ENCODE measurements at places on chromosomes 7 and 10. TPM values are rescaled to one million over a fixed set of nuclear protein-coding genes. Genes with fewer than 3 reads are reported as not detected.
A peak's percentile ranks its signal among the peaks of the same experiment; 100 is the strongest.

CALCR gene
- 0.24 TPM for total RNA-seq

NFE2L3 gene
- total RNA-seq: 4.8 TPM

EPDR1 gene
- total RNA-seq: 66.0 TPM

DPYSL4 gene
- 2.1 TPM for total RNA-seq

ABCA13 gene
- 2.2 TPM for total RNA-seq

PRLHR gene
- total RNA-seq: not detected

TWIST1 gene
- total RNA-seq: not detected

CFAP70 gene
- total RNA-seq: 11.3 TPM

CRTAC1 gene
- 123 TPM for total RNA-seq

BTBD16 gene
- 0.62 TPM for total RNA-seq

KLLN gene
- total RNA-seq: 0.71 TPM

DNA sequence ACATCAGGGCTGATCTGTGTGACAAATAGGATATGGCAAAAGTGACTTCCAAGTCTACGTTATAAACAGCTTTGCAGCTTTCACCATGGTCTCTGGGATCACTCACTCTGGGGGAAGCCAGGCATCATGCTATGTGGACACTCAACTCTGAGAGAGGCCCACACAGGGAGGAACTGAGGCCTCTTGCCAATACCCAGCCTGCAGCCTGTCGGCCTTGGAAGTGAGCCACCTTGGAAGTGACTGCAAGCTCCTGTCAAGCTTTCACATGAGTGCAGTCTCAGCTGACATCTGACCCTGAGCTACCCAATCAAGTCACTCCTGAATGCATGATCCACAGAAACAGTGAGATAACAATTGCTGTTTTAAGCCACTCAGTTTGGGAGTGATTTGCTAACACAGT is 56.5 kb downstream of the MMRN2 start:
- H3K4me1 ChIP-seq: peaks cover 4% of the 10 kb centered on the region
- peaks cover 11% of the 10 kb centered on the region for H3K36me3 ChIP-seq
- no peaks in the 10 kb centered on the region for H3K27me3 ChIP-seq
- no peak overlapping the region for H3K27ac ChIP-seq
- H3K4me3 ChIP-seq: no peak overlapping the region
- DNase-seq: peak; percentile 62

- peaks cover 6% of the 10 kb centered on the region for H3K4me1 ChIP-seq
- no peak for DNase-seq
- no peaks in the 10 kb centered on the region for H3K27me3 ChIP-seq
- no peaks in the 10 kb centered on the region for H3K36me3 ChIP-seq
- no peak overlapping the region for H3K4me3 ChIP-seq
- no peak overlapping the region for H3K27ac ChIP-seq
These were observed 3.8 kb downstream of the TMEM72 start for GRCh38 chr10:44914891-44915290.

DNA sequence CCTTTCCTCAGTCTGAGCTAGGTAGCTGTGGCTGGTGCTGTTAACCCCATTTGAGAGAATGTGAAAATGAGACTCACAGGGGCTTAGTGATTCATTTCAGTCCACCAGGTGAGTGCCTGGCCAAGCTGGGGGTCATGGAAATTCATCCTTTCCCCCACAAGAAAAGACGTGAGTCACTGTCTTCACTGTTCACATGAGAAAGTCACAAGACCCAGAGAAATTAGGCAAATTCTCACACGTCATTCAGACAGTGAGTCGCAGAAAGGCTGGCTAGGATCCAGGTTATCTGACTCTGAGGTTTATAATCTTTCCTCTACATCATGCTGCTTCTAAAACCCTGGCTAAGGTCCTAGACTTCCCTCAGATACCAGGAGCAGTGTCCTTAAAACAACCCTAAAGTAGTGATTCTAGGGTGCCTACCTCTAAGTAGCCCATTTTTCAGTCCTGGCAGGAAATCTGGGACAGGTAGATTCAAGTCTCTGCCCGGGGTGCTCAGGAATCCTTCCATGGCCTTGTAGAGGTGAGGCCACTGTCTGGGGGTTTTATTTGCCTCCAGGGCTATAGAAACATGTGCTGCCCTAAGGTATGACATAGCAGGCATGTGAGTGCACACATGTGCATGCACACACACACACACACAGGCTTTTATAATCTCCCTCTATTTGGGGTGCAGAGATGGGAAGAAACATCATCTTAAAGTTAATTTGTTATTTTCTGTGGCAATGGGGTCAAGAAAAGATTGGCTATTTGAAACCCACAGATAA is 427.9 kb upstream of the CELF2 start:
- no peaks in the 10 kb centered on the region for H3K4me1 ChIP-seq
- H3K27ac ChIP-seq: no peak overlapping the region
- H3K36me3 ChIP-seq: no peaks in the 10 kb centered on the region
- no peak for DNase-seq
- H3K4me3 ChIP-seq: no peak overlapping the region
- H3K27me3 ChIP-seq: no peaks in the 10 kb centered on the region

DNA sequence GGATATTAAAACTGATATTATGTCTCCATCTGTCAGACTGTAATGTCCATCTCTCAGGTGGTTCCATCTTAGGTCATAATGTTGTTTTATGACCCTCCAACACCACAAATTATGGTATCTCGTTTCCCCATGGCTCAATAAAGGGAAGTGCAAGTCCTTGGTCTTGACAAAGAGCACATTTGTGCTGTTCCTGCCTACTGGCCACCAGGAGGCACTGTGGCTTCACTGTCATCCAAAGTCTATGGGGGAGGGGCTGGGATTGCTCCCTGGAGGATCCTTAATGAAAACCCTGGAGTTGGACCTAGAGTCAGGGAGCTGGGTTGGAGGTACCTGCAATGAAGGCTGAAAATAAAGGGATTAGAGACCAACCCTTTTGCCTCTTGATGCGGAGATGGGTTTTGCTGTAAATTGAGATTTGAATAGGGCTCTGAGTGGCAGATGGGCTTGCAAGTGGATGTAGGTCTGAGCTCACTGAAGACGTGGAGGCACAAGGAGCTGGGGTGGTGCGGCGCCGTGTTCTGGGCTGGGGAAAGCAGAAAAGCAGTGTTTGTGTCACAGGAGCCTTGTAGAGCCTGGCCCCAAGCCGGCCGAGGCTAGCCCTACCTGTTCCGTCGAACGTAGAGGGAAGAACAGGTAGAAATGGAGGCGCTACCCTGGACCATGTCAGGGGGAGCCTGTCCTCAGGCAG is 180.5 kb upstream of the PRSS58 start:
- H3K4me3 ChIP-seq: no peak overlapping the region
- no peak overlapping the region for H3K27ac ChIP-seq
- DNase-seq: no peak
- H3K27me3 ChIP-seq: no peaks in the 10 kb centered on the region

- H3K4me3 ChIP-seq: no peak overlapping the region
- no peaks in the 10 kb centered on the region for H3K27me3 ChIP-seq
- peaks cover 25% of the 10 kb centered on the region for H3K36me3 ChIP-seq
- no peak overlapping the region for H3K27ac ChIP-seq
- no peaks in the 10 kb centered on the region for H3K4me1 ChIP-seq
These were observed 4.9 kb upstream of the UPK3B start for GRCh38 chr7:76505168-76506080.

GRCh38 chr7:17952387-17952786 is 12.1 kb upstream of the SNX13 start:
- H3K36me3 ChIP-seq: no peaks in the 10 kb centered on the region
- DNase-seq: no peak
- no peak overlapping the region for H3K27ac ChIP-seq
- no peaks in the 10 kb centered on the region for H3K27me3 ChIP-seq
- no peak overlapping the region for H3K4me3 ChIP-seq

- DNase-seq: peak; percentile 15
- no peaks in the 10 kb centered on the region for H3K36me3 ChIP-seq
- H3K27me3 ChIP-seq: no peaks in the 10 kb centered on the region
- no peak overlapping the region for H3K27ac ChIP-seq
These were observed 142.1 kb downstream of the GRID1 start for GRCh38 chr10:86224354-86225102.

DNA sequence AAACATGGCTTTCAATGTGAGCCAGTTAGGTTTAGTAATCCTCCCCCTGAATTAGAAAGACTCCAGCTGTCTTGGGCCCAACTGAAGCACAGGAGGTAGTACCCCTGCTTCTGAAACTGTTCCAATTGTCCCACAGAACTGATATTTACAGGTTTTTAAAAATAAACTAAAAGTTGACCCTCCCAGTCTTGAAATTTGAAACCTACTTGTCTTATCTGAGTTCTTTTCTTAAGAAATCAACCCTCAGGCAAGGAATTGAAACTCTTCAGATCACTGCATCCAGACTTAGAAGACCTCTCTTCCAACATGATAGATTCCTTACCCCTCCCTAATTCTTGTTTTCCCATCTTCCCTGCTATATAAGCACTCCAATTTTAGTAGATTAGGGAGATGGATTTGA is 13.3 kb upstream of the ARHGAP21 start:
- no peak overlapping the region for H3K27ac ChIP-seq
- no peaks in the 10 kb centered on the region for H3K36me3 ChIP-seq
- no peaks in the 10 kb centered on the region for H3K4me1 ChIP-seq
- no peak overlapping the region for H3K4me3 ChIP-seq
- DNase-seq: no peak
- no peaks in the 10 kb centered on the region for H3K27me3 ChIP-seq

- H3K27ac ChIP-seq: no peak overlapping the region
- H3K27me3 ChIP-seq: no peaks in the 10 kb centered on the region
- no peak overlapping the region for H3K4me3 ChIP-seq
- no peak for DNase-seq
- H3K36me3 ChIP-seq: no peaks in the 10 kb centered on the region
- no peaks in the 10 kb centered on the region for H3K4me1 ChIP-seq
These were observed 162.5 kb downstream of the DNAJB6 start for GRCh38 chr7:157499121-157499834.

- no peak overlapping the region for H3K4me3 ChIP-seq
- H3K36me3 ChIP-seq: peaks cover 23% of the 10 kb centered on the region
- DNase-seq: peak; percentile 45
- no peaks in the 10 kb centered on the region for H3K4me1 ChIP-seq
- H3K27ac ChIP-seq: no peak overlapping the region
These were observed 169.9 kb upstream of the AOAH start for GRCh38 chr7:36894190-36894589.

GRCh38 chr7:140526214-140526613 is 46.9 kb upstream of the MKRN1 start:
- H3K4me3 ChIP-seq: no peak overlapping the region
- H3K36me3 ChIP-seq: peaks cover 8% of the 10 kb centered on the region
- no peaks in the 10 kb centered on the region for H3K4me1 ChIP-seq
- no peak for DNase-seq
- no peaks in the 10 kb centered on the region for H3K27me3 ChIP-seq

DNA sequence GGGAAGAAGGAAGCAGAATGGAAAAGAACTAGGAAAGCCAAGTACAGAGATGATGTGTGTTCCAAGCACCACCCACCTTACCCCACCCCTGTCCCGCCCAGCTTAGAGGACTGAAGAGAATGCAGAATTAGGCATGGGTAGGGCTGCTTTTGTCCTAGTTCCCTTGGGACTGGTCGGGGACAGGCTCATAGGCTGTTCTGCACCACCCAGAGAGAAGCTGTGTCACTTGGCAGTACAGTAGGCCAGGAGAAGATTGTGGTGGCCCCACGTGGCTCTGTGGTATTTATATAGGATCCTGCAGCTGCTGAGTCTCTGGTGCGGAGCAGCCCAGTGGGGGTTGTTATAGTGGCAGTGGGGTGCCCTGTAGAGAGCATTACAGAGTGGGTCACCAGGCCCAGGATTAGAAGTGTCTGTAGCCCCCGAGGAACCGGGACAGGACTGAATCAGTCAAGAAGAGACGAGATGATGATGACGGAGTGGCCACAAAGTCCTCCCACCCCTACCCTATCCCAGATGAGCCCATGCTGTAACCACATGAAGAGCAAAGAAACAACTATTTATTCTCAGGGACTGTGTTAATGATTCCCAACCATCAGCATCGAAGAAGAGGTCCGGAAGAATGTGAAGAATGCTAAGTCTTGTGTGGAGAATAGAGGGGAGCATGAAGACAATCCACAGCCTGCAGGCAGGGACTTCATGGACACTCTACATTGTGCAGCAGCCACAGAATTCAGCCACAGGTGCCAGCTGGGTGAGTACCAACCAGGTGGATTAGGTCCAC is 88.9 kb downstream of the C1GALT1 start:
- no peaks in the 10 kb centered on the region for H3K27me3 ChIP-seq
- H3K27ac ChIP-seq: no peak overlapping the region
- no peak overlapping the region for H3K4me3 ChIP-seq
- no peaks in the 10 kb centered on the region for H3K36me3 ChIP-seq
- no peaks in the 10 kb centered on the region for H3K4me1 ChIP-seq
- DNase-seq: no peak

- H3K27me3 ChIP-seq: peaks cover 13% of the 10 kb centered on the region
- H3K4me1 ChIP-seq: no peaks in the 10 kb centered on the region
- H3K36me3 ChIP-seq: no peaks in the 10 kb centered on the region
- no peak overlapping the region for H3K4me3 ChIP-seq
- no peak for DNase-seq
- no peak overlapping the region for H3K27ac ChIP-seq
These were observed 39.7 kb upstream of the EPHB6 start for GRCh38 chr7:142815134-142815533.

DNA sequence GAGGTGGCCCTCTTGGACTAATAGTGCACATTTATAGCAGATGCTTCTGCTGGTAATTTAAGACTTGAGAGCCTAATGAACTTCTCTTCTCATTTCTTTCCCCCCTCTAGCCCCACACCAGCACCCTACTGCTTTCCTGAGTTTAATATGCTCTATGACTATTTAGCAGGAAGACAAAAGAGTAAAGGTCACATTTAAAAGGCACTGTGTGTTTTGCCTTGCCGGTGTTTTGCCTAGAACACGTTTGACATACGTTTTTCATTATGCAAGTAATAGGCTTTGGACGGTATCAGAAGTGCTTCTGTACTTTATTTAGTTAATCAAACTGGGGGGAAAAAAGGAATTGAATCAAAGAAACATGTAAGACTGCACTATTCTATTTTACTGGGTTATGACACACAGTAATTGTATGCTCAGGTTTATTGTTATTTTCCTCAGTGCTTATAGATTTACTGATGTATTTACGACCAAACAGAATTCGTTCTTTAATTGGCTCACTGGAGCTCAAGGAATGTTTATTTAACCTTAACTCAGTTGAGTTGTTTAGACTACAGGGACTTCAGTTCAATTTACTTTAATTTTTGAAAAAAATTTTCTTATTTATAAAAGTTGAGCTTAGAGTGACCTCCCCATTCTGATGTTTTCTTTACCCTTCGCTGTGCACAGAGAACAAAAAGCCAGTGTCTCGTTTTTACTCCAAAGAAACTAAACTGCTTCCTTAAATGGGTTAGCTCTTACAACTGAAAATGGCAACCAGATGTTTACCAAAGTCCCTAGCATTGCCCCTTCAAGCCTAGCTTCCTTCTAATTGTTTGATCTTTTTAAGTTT is 35.4 kb downstream of the CPED1 start:
- no peaks in the 10 kb centered on the region for H3K27me3 ChIP-seq
- DNase-seq: no peak
- H3K36me3 ChIP-seq: no peaks in the 10 kb centered on the region
- H3K4me3 ChIP-seq: no peak overlapping the region
- peaks cover 42% of the 10 kb centered on the region for H3K4me1 ChIP-seq
- peak overlapping the region; percentile 42 for H3K27ac ChIP-seq
